IPS DF 19.7 (cell line): ENCODE measurements at places on chromosomes 16 and 17.

- DNase-seq, result no peak
Measured at GRCh38 chr17:46851029-46851741, at the start of gene WNT9B. Gene WNT9B (plus strand): TSS chr17:46851583. CDS start chr17:46851639, 56 bp downstream.

GRCh38 chr17:2259769-2260536 lies 43.6 kb downstream of the SMG6 start:
- DNase-seq, result no peak

DNA sequence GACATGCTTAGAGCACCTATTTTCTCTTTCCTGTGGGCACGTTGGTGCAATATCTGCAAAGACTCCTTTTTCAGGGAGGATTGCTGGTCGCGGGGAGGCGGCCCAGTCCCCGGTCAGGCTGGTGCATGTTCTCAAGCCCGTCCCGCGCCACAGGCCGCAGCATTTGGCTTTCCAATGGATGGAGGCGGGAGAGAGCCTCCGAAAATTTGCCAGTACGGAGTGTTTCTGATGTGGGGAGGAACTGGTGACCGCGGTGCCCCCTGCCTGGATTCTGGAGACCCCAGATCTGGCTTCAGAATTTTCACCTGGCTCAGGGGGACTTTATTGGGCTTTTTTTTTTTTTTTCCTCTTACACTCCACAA lies 2.3 kb downstream of the CMIP start:
- no peak for DNase-seq

- no peak for DNase-seq
Measured at GRCh38 chr17:70420861-70421445, 251.6 kb downstream of the KCNJ2 start.

DNA sequence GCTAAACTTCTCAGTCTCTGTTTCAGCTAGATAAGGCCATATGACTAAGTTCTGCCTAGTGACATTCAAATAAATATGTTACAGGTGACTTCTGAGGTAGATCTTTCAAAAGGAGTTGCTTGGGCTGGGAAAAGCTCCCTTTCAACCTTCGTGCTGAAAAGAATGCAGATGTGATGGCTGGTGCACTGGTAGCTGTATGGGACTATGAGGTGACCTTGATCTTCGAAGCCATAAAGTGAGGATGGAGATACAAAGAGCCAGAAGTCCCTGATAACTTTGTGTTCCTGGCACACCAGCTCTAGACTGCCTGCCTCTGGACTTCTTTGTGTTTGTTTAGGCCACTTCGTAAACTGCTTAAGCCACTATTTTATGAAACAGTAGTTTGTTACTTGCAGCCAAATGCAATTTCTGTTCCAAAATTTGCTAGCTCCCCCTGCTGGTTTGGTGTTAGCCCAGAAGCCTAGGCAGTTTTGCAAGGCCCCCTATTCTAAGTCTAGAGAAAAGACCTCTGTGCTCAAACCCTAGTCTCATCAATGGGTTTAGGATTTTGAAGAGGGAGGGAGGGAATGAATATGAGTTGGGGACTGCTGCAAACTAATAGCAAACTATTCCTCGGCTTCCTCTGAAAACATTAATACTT lies 23.3 kb upstream of the ERCC4 start:
- DNase-seq, result no peak

GRCh38 chr17:65433157-65433556 lies 128.3 kb downstream of the AXIN2 start:
- no peak for DNase-seq

GRCh38 chr16:49643429-49644144 lies 212.3 kb downstream of the ZNF423 start:
- DNase-seq, result no peak

- no peak for DNase-seq
Measured at GRCh38 chr17:47717979-47718621, 14.9 kb upstream of the TBX21 start.

DNA sequence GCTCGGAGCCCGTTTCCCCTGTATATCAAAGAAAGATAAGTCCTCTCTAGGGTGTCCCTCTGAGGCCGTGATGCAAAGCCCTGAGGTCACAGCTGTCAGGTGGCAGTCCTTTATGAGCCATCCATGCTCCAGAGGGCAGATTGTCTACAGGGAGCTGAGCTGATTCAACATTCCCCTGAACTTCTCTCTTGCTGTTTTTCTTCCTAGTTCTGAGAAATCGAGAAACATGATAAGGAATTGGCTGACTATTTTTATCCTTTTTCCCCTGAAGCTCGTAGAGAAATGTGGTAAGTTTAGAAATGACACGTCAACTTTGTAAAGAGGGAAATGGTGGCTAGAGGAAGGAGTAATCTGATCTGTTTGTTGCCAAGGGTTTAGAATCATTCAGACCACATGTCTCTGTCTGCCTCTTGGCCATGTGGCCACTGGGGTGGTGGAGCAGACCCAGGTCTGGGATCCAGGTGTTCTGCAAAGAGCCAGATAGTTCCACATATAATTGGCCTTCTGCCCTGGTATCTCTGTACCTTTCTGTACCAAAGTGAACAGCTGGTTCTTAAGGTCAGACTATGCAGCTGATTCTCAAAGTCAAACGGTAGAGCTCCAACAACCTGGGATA lies 3.5 kb downstream of the CTNS start:
- no peak for DNase-seq

DNA sequence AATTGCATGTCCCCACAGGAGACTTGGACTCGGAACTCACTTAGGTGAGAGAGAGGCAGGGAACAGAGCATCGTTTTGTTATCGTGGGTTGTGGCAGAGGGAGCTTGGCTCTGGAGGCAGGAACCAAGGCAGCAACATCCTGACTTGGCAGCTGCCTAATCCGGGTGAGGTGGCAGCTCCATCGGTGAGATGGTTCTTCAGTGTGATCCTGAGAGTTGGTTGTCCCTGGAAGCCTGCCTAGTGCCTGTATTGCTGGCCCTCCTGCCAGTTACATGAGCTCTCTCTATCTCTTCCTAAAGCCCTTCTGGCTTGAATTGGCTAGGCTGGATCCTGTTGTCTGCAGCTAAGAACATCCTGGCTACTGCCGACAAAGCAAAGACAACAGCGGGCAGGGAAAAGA lies 19.9 kb upstream of the SEC14L1 start:
- DNase-seq, result no peak

GRCh38 chr17:42553161-42553818 lies 567 bp downstream of the HSD17B1 start:
- DNase-seq, result no peak

DNA sequence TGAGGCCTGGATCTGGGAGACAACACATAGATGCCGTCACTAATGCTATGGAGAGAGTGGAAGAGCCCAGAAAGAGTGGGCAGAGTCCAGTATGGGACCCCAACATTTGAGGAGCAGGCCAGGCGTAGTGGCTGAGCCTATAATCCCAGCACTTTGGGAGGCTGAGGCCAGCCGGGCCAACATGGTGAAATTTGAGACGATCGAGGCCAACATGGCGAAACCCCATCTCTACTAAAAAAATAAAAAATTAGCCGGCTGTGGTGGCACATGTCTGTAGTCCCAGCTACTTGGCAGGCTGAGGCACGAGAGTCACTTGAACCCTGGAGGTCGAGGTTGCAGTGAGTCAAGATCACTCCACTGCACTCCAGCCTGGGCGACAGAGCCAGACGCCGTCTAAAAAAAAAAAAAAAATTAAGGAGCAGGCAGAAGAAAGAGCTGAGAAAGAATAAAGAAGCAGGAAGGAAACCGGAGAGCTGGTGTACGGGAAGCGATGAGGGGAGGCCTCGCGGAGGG lies 6.0 kb upstream of the DNAI2 start:
- DNase-seq, result no peak

- peak; percentile 33 for DNase-seq
Measured at GRCh38 chr16:79810449-79811189, 210.1 kb upstream of the MAF start.

DNA sequence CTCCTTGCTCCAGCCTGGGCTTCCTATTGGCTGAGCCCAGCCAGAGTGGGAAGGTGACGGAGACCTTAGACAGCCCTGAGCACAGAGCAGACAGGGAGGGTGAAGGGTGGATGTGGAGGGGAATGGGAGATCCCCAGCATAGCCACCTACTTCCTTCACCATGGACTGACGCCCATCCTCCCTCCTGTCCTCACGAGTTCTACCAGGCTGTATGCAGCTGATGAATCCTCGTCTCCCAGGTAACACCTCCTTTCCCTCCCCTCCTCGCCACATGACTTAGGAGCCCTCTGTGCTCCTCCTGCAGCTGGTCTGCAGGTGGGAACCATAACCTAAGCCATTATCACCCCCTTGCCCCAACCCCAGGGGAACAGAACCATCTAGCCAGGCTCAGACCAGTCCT lies 9.0 kb upstream of the CRHR1 start:
- no peak for DNase-seq

DNA sequence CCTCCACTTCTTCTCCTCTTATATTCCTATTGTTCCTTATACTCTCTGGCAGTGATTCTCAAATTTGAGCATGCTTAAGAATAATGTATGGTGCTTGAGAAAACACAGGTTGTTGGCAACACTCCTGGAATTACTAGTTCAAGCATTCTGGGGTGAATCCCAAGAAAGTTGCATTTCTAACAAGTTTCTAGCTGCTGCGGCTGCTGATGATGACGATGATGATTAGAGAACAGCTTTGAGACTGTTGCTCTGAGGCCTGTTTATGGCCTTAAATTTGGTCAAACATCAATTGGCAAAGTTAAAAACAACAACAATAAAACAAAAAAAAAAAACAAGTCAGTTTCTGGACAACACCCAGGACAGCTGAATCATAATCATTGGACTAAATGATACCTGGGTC lies 961.9 kb downstream of the CDH11 start:
- DNase-seq, result no peak

GRCh38 chr16:23334457-23334853 lies 32.4 kb downstream of the SCNN1B start:
- no peak for DNase-seq

DNA sequence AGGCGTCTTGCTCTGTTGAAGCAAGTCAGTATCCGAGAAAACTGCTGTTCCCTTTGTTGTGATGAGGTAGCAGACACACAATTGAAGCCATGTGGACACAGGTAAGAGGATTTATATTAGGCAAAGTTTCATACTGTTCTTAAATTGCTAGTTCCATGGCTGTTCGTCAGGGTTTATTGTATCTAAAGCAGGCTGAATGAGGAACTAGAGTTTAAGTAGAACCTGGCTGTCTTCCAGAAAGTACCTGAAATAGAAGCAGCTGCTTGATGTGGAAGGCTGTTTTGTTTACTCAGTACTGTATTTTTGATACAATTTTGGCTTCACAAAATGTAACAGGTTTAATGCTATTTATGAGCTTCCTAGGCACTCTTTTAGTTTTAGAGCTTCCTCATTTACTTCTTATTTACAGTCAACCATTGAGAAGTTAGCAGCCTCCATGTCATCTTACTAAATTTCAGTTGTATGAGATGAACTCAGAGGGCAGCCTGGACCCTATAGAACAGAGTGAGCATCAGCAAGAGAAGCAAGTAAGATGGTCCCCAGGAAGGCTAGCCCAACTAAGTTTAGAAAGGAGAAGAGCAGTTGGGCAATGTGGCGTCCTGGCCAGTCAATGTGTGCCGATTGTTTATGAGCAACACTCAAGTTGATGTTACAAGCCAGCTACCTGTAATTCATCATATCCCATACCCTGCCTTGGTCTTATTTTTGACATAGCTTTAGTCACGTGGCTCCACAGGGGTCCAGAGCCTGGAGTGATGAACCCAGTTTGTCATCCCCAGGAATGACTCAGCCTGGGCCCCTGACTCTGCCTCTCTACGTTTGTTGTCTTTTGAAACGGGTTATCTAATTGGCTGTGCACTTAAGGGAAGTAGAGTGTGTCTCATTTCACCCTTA lies 9.7 kb upstream of the ARL2BP start:
- no peak for DNase-seq

GRCh38 chr16:85561248-85562092 lies 51.7 kb upstream of the GSE1 start:
- no peak for DNase-seq

- DNase-seq, result no peak
Measured at GRCh38 chr17:7997186-7997585, 5.2 kb upstream of the GUCY2D start.

- DNase-seq, result no peak
Measured at GRCh38 chr17:80443916-80444643, 29.1 kb downstream of the ENDOV start.

DNA sequence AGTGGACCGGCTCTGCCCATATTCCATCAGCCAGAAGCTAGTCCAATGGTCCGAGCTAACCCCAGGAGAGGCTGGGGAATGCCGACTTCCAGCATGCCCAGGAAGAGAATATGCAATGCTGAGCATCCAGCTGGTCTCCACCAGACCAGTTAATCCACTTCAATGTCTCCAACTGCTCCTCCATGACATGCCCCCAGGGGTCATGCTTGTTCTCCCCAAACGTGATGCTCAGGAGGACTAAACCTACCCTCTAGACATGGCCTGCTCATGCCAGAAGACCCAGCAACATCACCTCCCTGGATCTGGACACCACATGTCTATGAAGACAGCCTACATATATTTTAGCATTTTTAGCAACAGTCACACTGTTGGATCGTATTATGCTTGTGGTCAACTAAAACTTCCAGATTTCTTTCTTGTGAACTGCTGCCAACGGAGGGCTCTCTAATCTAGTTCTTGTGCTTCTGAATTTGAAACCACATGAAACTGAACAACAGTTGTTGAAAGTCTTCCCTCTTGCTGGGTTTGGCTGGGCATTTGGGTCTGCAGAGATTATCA lies 245.1 kb downstream of the SOX9 start:
- DNase-seq, result no peak

- no peak for DNase-seq
Measured at GRCh38 chr17:6753546-6753945, 2.3 kb upstream of the XAF1 start.

DNA sequence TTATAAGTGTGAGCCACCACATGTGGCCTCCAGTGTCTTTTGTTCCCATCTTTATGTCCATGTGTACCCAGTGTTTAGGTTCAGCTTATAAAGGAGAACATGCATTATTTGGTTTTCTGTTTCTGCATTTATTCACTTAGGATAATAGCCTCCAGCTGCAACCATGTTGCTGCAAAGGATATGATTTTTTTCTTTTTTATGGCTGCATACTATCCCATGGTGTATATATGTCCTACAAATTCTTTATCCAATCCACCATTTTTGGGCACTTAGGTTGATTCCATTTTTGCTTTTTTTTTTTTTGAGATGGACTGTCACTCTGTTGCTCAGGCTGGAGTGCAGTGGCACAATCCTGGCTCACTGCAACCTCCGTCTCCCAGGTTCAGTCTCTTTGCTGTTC lies 32.9 kb downstream of the ATAD5 start:
- DNase-seq, result no peak

- no peak for DNase-seq
Measured at GRCh38 chr17:28773736-28774135, 29.9 kb downstream of the TRAF4 start.
